Jurkat, Clone E6-1 (cell line): ENCODE measurements at places on chromosomes 3 and 15.

- DNase-seq: no peak
Measured at GRCh38 chr3:53705024-53705745, 141.0 kb downstream of the CHDH start.

GRCh38 chr3:20890111-20890519 is 704.1 kb upstream of the SGO1 start:
- DNase-seq: peak; percentile 54

DNA sequence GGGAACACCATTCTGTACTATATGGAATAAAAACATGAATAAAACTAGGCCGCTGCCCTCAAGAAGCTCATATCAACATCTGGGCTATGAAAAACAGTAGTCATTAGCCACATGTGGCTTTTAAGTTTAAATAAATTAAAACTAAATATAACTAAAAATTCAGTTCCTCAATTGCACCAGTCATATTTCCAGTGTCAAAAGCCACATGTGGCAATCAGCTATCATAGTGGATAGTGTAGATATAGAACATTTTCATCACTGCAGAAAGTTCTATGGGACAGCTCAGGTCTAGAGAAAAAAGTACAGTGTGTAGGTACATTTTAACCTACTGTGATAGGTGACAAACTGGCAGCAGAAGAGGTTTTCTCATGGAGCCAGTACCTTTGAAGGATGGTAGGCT is 261.4 kb downstream of the FOXP1 start:
- no peak for DNase-seq

- no peak for DNase-seq
Measured at GRCh38 chr3:107599772-107600145, 77.0 kb downstream of the BBX start.

DNA sequence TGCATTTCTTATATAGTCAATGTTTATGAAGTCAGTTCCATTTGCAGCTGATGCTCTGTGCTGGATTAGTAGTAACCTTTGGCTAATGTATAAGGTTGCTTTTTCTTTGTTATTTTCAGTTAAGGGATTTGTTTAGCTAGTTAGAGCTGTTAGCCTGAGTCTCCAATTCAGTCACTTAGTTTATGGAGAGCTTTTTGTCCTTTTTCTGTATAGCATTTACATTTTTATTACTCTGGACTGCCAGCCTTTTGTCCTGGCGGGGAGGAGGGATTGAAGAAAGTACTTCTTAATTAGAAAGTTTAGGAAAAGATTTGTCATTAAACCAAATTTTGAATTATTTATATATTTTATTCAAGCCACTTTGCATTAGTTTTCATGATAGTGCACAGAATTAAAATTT is 52.0 kb downstream of the DNAJC13 start:
- no peak for DNase-seq

- DNase-seq: no peak
Measured at GRCh38 chr3:105375750-105376511, 9.2 kb downstream of the ALCAM start.

DNA sequence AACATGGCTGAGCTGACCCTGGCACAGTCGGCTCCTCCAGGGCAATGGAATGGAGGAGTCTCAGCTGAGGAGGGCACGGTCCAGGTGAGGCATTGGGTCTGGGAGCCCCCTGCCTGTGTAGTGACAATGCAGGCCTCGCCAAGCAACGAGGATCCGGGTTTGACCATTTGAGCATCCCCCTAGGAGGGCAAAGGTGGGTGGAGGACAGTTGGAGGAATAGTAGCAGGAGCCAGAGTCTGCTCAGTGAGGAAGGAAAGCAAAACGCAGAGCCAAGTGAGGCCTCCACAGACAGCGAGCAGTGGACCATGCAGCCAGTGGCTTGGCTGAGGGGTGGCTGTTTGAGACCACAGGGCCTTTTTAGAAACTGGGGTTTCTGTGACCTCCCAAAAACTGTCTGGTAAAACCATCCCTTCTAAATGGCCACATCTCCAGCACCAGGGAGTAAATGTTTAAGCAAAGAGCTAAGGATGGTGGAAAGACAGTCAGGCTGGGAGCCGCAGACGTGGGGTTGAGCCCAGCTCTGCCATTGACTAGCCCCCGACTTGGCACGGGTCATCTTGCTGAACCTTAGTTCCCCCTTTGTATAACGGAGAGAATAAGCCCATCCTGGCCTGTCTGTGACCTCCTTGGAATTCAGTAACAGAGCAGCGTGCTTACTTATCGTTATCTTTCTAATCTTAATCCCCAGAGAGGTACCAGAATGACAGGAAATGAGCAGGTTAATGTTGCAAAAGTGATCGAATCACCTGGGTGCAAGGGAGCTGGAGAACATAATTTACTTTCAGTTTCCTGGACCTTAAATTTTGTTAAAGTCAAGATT is 46.8 kb downstream of the CMTM6 start:
- DNase-seq: no peak

- no peak for DNase-seq
Measured at GRCh38 chr3:124941771-124942170, 7.2 kb upstream of the MUC13 start.

- DNase-seq: no peak
Measured at GRCh38 chr3:96370637-96371036, 443.8 kb upstream of the EPHA6 start.

DNA sequence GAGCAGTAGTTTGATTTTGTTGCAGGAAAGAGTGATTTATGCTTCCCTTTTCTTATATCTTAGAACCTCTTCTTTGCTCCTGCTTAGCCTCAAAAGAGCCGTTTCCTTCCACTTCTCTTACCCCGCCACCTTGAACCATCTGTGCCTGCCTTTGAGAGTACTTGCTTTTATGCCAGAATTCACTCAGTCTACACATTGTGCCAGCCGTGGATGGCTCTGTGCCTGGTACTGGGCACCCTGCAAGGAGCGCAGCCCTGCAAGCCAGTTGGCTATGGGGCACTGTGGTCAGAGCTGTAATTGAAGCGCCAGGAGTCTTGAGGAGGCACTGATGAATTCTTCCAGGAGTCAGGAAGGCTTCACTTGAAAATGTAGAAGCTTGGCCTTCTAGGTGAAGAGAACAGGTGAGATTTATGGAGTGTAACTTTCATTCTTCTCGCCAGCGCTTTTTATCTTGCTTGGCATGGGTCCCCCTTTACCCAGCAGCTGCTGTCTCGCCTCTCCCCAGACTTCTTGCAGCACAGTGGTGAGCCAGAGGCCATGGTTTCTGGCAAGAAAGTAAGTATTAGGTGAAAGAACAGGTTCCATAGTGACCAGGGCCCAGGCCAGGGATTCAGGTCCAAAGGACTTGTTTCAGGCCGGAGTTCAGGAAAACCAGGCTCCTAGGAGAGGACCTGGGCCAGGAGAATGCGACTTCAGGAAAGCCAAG is 4.9 kb downstream of the TMED3 start:
- no peak for DNase-seq

DNA sequence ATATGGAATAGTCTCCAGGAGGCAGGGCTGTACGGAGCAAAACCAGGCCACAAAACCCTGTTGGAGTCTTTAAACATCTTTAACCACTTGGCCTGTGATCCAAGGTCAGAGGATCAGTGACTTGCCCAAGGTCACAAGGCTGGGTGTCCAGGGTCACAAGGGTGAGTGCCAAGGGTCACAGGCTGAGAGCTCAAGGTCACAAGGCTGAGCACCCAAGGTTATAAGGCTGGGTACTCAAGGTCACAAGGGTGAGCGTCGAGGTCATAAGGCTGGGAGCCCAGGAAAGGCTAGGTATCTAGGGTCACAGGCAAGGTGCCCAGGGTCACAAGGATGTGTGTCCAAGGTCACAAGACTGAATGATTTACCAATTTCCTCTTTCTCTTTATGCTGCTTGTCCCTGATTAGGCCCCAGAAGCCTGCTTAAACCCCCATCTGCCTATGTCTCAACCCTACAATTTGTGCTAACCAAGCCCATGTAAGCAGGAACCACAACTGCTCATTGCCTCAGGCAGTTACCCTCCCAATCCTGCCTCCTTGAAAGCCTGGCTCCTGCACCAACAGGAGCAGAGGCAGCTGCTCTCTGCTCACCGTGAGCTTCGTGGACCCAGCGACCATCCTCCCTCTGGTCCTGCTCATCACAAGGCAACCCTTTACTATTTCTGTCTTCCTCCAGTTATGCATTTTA is 51.5 kb downstream of the MGLL start:
- no peak for DNase-seq

DNA sequence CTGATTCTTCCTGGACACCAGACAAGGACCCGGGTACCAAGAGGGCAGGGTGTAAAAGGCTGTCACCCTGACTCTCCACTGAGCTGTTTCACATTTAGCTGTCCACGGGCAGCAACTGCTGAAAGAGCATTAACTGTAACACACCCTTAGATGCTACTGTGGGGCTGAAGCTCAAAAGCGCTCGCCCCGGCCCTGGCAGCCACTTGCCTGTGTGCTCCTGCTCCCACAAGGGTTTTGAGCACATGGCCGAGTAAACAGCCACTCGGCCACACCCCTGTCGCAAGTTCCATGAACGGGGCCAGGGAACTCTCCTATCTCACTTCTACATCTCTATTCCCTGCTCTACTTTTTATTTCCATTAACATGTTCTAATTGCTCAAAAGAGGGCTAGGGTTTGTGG is 421.7 kb downstream of the TUSC7 start:
- DNase-seq: no peak

DNA sequence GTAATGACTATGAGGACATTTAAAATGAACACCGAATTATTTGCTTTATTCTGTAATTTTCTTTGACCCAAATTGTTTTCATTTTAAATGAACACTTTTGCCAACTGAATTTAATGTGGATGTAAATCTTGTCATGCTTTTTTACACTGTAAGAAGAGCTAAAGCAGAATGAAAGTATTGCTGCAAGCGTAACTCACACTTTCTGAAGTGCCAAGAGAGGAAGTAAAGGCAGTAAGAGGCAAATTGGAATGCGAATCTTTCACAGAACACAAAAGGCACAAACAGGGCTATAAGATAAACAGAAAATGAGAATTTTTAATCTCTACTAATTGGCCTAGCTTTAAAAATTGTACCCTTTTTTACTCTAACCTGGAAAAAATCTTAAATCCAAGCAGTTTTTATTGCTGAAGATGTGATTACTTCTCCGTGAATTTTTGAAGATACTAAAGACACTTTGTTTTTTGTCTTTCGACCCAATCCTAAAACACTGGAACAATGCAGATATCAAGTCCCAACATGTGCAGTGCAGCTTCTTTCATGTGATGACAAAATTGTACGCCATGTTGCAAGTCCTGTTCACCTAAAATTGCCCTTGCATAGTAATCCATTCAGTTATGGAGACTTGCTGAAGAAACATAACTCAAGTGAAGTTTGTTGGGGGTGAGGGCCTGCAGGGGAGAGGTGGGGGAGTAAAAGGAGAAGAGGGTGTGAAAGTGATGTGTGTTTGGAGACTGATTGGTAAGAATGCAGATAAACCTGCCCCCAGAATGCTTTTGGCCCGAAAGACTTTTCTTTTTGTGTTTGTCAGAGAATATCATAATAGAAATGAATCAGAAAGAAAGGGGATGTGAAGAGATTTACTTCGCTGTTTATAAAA is 1.4 kb downstream of the ARID3B start:
- DNase-seq: no peak

DNA sequence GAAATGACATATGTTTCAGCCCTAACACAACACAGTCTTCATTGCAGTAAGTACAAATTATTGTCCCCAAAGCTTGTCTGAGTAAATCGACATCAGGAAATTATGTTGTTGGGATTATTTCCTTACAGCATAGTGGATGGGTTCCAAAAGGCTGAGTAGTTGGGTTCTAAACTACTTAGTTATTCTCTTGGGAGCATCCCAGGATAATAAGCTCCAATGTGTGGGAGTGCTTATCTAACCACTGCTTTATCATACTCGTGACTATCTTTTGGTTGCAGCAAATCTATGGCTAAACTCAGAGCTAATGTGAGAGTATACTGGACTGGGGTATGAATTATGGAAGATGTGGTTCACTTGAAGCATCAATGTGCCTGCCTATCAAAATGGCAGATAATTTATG is 128.5 kb downstream of the RBMS3 start:
- DNase-seq: no peak

GRCh38 chr3:183500319-183500718 is 55.2 kb downstream of the KLHL6 start:
- no peak for DNase-seq

DNA sequence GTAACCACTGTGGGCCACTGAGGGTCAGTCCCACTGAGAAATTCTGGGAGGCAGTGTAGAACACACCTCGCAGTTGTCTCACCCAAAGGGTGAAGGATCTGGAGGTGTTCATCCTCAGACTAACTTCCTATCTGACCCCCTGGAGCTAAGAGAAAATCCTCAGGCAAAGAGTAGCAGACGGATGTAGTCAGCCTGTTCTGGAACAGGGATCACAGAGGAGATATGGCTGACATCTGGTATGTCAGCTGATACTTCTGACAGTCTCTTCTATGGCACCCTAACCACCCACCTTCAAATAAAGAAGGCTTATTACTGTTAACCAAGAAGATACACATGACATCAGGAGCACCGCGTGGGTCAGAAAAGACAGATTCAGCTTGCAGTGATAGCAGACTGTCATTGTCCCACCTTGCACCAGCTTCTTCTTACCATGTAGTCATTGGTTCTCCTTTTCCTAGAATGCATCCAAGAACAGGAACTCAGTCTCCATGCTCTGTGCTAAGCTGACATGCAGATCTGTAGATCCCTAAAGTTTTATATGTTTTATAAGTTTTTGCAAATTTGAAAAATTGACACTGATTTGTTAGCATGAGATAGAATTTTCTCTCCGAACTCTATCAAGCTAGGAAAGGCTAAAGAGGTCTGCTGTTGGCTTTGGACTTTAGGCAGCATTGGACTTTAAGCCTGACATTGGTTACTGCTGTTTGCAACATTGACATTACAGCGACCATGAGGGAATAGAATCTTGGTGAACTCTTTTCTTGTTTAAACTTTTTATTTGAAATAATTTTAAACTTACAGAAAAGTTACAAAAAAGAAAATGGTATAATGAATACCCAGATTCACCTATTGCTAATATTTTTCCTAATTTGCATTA is 60.4 kb downstream of the KBTBD12 start:
- DNase-seq: no peak

GRCh38 chr3:59304296-59304695 is 254.5 kb upstream of the CFAP20DC start:
- DNase-seq: no peak

DNA sequence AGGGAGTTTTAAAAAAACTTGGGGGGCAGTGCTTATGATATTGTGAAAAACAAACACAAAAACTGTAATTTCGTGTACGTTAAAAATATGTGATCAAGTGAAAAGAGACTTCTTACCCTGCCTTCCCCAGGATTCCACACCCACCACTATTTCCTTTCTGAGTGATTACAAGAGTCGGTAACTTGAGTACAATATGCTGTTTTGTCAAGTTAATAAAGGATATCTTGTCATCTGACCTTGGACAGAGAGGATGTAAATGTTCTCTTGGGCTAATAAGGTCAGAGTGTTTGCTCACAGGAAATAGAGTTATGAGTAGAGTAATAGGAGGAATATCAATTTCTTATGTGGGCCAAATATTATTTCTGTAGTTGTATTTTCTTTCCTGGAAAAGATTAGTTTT is 68.1 kb downstream of the NOX5 start:
- DNase-seq: no peak
